Suppressor macrophage (primary cell): ENCODE measurements at places on chromosomes 3 and 15.
A peak's percentile ranks its signal among the peaks of the same experiment; 100 is the strongest.

GRCh38 chr3:13014755-13015285 lies 58.4 kb downstream of the IQSEC1 start:
- DNase-seq: peak; percentile 46

DNA sequence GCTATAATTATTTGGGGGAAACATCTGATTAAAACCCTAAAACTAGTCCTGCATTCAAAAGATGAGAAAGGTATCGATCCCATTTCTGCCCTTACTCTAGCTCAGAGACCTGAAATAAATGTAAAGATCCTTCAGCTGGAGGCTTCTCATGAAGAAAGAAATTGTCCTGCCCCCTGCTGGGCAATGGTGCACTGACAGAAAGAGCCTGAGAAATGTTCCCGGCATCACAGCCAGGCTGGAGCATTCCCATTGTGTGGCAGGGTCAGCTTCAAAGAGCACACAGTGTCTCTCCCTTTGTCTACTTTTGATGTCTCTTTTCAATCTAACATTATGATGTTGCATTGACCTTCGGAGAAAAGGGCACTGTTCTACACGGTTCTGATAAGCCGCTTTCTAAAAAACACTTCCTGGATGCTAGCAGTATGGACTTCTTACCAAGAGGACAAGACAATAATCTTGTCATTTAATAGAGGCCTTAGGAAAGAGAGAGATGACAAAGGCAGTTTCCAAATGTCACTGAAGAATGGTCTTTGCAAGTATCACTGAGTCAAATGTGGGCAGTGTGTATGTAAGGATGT lies 287.5 kb downstream of the MAGI1 start:
- DNase-seq: peak; percentile 15

DNA sequence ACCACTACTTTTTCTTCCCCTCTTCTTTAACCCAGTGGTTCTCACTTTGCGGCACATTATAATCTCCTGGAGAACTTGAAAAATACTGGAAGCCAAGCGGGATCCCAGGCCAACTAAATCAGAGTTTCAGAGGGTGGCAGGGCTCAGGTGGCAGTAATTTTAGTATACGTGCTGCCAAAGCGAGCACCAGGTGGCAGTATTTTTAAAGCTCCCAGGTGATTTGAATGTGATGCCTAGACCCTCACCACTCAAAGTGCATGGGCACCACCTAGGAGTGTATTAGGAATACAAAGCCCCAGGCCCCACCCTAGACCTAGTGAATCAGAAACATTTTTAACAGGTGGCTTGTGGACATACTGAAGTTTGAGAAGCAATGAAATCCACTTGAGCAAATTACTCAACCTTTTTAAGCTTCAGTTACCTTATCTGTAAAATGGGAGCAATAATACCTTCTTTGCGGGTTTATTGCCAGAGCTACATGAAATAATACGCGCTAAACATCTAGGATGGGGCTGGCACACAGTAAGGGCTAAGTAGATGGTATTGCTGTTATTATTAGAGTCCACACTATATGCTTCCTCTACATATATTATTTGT lies 8.3 kb downstream of the B3GALNT1 start:
- DNase-seq: no peak

DNA sequence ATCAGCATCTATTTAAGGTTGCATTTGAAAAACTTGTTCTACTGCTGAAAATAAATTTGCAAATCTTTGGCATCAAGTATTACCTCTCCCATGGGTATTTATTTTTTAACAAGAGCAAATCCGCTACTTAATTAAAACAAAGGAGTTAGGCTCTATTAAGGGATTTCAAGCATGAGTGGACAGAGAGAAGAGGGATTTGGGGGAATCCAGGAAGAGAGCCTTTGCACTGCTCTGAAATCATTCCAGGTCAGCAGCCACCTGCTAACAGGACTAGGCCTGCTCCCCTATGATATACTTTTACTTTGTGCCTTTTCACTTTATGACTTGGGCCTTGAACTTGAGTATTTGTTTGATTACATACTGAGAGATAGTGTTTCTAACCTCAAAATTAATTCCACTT lies 57.1 kb downstream of the IQCH start:
- no peak for DNase-seq

- peak; percentile 40 for DNase-seq
Observed at GRCh38 chr15:66252685-66253417, 699 bp downstream of the MEGF11 start.

- DNase-seq: peak; percentile 64
Observed at GRCh38 chr3:27659279-27660021, 62.7 kb downstream of the EOMES start.

DNA sequence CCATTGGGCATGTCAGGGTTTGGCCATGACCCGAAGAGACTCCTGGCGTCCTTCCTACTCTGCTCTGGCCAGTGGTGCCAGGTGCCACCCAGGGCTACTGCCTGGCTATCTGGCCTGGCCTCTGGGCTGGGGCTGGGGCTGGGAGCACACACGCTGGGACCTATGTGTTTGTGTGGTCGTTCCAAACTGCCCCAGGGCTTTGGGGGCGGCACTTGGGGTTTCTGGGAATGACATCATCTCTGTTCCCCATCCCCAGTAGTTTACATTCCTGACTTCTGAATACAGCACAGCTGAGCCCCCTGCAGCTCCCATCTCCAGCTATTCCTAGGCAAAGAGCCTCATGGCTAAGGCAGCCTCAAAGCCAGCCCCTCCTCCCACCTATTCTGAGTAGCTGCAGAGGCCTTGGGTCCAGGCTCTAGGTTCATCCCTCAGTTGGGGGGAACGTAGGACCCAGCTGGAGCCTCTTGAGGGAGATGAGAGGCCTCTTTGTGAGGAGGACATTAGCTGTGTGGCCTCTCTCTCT lies 24.3 kb downstream of the PLEKHO2 start:
- no peak for DNase-seq

- no peak for DNase-seq
Observed at GRCh38 chr15:74763416-74763815, 14.8 kb downstream of the CYP1A2 start.

- DNase-seq: no peak
Observed at GRCh38 chr3:41674449-41674848, 287.5 kb downstream of the ULK4 start.

DNA sequence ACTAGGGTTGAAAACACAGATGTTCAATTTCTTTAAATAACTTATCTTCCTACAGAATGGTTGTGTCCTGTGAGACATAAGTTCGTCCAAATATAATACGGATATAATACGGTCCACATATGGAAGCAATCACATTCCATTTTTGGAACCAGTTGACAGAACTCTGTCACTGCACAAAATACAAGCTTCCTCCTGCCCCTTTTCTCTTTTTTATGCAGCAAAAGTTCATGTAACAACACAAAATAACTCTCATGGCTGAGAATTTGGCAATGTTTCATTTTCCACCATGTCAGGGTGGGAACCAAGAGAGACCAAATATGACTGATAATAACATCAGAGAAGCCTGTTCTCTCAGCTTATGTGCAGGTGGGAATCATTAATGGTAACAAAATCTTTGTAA lies 158.1 kb upstream of the ZNF385D start:
- no peak for DNase-seq

DNA sequence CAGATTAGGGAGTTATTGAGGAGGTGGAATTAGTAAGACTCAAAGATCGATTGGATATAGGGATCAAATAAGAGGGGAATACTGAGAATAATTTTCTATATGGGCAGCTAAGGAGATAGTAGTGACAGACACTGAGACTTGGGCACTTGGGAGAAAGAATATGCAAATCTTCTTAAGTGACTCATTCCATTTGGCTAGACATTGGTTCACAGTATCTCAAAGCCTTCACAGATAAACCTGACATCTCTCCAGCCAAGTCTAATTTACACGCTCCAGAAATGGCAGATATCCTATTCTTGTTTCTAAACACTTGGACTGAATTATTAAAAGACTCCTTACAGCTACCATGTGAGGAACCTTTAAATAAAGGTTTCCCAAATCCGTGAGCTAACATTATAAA lies 104.6 kb upstream of the ADAMTS9 start:
- no peak for DNase-seq

DNA sequence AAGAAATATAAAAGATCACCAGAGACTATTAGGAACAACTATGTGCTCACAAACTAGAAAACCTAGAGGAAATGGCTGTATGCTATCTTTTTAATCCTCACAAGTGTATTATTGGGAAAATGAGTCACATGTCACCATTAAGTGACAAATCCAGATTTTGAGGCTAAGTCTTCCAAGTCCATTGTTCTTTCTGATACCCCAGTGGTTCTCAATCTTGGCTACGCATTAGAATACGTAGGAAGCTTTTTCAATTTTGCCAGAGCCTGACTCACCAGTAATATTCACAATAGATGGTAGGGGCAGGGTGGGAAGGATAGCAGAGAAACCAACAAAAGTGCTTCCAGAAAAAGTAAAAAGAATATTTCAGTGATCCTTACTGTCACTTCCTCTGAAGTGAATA lies 117.0 kb downstream of the FILIP1L start:
- DNase-seq: no peak

DNA sequence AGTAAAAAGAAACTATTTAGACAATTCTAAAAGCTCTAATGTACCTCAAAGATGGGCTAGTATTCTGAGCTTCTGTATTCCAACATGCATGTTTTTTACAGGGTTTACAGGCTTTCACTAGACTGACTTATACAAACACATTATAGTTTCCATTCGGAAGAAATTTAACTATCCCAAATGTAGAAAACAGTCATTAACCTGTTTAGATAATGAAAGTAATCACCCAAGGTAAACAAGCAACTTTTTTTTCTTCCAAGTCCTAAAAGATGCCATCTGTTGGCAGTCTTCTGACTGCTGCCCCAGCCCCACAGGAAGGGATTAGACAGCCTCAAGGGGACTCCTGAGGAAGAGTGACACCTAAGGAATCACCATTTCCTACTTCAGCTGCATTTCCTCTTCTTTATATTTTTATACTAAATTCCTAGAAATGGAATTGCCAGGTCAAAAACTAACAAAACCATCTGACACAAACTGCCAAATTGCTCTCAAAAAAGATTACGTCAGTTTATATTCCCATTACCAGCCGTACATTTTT lies 25.5 kb downstream of the SIN3A start:
- no peak for DNase-seq

- DNase-seq: no peak
Observed at GRCh38 chr3:149528340-149528650, 53.8 kb downstream of the TM4SF4 start.

GRCh38 chr3:61673651-61674050 lies 112.3 kb downstream of the PTPRG start:
- no peak for DNase-seq

DNA sequence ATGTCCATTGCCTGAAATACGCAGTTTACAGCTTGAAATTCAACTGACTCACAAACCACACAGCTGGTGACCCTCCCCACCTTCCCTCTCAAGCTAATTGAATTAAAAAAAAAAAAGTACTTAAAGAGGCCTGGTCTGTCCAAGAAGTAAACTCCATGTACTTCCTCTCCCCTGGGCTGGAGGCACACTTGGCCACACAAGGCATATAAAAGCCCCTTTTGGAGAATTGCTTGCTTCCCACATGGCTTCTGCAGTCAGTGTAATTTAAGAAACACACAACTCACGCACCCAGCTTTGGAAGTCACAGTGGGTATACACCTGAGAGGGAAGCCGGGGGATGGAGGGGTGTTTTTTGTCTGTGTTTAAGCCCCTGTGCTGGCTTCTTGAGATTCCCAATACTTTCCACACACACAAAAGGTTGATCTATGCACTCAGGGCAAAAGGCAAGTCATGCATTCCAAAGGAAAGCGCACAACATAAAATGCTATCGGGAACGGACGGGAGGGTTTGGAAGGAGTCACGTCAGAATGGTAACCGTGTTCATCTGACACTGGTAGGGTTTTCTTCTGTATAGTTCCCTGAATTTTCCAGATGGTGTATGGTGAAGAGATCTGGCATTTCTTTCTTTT lies 106.6 kb upstream of the ALDH1A3 start:
- no peak for DNase-seq

DNA sequence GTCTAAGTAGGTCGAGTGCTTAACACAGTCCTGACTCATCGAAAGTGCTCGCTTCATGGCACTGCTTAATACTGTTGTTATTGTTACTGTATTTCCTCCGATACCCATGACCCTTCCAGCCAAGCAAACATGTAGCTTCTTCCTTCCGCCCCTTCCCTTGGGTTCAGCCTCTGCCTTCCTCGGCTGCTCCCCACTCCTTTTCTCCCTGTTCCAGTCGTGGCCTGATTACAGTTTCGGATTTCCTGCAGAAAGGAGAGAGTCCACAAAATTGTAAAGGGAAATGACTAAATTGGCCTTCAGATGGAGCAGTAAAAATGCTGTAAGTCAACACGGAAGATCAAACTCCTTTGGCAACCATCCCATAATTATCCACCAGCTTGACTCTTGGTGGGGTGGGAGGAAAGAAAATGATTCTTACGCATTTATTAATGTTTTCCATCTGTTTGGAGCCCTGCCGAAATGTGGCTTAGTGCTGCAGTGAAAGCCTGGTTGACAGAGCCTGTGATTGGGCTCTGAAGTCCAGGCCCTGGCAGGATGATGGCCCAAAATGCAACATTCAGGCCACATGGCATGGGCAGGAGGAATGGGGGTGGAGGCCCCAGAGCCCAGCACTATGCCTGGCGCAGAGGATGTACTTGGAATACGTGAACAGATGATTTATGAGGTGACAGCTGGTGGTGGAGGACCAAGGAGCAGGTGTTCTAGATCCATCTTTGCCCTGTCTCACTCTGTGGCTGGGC lies 37.6 kb downstream of the FAM3D start:
- no peak for DNase-seq

GRCh38 chr3:64462203-64462602 lies 225.6 kb downstream of the ADAMTS9 start:
- no peak for DNase-seq

DNA sequence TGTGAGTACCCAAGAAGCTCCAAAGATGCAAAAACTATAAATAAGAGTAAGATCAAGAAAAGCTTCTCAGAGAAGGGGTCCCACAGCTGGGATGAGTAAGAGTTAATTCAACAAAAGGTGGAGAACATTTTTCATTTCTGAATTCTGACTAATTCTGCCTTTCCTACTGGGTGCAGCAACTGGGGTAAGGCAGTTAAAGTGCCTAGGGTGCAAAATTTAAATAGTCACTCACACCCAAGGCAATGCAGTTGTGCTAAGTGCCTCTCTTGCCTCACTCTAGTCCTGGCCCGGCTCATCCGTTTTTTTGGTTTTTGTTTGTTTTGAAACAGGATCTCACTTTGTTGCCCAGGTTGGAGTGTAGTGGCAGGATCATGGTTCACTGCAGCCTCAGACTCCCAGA lies 240.2 kb downstream of the TP63 start:
- no peak for DNase-seq

GRCh38 chr3:152511904-152512303 lies 243.2 kb downstream of the MBNL1 start:
- DNase-seq: no peak

DNA sequence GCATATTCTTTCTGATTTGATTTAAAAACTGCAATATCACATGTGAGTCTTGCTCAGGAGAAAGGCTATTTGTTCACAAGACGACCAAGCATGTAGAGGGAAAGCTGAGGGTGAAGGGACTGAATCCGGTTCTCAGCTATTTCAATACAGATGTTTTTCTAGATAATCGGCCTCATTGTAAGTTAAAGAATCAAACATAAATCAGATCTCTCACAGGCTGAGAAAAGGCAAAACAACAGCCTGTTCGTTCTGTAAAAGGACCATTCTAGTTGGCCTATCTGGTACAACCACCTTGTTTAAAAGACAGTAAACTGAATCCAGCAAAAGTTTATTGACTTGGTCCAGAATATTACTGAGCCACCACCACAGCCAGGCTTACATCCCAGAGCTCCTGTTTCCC lies 1045.7 kb upstream of the CFAP20DC start:
- no peak for DNase-seq
